Astrocyte of the spinal cord (primary cell): ENCODE measurements at places on chromosomes 7 and 10.

DNA sequence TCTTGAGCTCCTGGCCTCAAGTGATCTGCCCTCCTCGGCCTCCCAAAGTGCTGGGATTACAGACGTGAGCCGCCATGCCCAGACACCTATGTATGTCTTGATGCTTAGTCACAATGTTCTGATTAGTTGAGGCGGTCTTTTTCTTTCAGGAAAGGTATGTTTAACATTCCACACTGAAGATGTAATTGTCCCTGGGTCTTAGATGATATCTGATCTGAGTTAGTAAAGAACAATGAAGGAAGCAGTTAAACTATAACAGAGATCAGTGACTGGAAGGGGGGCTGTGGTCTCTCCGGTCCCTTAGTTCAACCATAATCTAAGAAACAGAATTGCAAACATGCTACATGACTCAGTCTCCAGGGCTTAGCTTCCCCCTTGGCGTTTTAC lies 31.5 kb upstream of the SH2D4B start:
- DNase-seq = peak; percentile 78

DNA sequence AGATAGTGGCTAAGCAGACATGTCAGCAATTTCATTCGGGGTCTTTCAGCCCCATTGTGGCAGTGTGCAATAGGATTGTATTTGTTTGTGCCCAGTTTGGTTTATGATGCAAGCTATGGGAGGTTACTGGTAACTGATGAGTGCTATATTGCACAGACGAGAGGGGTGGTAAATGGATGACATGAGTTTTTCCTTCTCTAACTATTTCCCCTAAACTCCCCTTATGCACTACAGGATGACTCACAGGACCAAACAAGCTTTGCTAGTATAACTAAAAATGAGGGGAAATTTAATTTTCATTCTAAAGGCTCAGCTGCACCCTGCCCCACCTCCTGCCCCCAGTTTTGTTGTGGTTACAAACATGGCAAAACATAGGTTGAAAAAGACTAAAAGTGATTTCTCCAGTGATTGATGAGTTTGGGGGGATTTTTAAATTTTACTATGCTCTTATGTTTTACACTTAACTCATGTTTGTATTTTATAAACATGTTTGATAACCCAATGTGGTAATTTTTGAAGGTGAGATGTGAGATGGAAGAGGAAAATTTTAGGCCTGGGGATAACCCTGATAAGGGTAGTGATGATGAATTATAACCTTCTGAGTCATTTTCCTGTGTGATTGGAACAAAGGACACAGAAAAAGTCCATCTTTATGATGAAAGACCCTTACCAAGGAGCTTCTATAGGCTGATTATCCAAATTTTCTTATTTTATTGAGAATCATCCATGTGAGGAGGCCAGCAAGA lies 60.8 kb upstream of the NAMPT start:
- DNase-seq = peak; percentile 59

DNA sequence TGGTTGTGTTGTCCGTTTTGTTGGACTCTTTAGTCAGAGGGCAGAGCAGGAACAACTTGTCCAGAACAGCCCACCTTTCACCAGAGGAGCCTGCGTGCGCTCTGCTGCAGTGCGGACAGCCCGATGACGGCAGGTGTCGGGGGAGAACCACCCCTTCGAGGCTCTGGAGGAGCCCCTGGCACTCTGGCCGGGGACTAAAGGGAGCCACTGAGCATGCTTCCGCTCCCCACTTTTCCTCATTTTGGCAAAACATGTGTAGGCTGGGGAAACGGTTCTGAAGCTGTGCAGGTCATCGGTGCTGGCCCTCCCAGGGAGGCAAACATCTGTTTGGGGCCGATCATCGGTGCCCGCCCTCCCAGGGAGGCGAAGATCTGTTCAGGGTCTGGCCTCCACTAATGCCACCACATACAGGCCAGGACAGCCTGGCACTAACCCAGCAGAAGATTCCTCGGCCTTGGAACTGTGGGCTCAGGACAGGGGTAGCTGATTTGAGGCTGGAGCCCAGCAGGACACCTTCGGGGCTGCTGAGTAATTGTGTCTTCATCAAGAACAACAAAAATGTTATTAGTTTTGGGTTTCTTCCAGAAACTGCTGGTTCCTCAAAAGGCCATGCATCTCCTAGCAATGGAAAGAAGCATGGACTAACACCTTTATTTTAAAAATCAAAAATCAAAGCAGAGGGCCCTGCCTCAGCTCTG lies 124.4 kb upstream of the TCERG1L start:
- no peak for DNase-seq

GRCh38 chr7:149621776-149622175 lies 124.2 kb upstream of the ZNF746 start:
- DNase-seq = no peak

DNA sequence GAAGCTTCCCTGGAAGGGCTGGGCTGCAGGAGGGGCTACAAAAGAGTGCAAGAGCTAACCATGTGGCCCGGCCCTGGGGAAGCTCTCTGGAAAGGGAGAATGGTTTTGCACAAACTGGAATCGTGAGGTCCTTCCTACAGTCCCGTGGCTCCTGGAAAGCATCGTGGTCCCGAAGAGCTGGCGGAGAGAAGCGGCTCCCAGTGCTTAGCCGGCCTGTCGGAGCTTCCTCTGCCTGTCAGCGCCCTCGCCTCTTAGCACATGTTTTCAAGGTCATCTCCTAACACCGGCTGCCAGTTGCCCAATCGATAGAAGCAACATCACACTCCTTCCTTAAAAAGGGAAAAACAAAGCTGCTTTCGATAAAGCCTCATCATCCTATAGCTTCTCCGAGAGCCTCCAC lies 42.1 kb upstream of the MGMT start:
- no peak for DNase-seq

DNA sequence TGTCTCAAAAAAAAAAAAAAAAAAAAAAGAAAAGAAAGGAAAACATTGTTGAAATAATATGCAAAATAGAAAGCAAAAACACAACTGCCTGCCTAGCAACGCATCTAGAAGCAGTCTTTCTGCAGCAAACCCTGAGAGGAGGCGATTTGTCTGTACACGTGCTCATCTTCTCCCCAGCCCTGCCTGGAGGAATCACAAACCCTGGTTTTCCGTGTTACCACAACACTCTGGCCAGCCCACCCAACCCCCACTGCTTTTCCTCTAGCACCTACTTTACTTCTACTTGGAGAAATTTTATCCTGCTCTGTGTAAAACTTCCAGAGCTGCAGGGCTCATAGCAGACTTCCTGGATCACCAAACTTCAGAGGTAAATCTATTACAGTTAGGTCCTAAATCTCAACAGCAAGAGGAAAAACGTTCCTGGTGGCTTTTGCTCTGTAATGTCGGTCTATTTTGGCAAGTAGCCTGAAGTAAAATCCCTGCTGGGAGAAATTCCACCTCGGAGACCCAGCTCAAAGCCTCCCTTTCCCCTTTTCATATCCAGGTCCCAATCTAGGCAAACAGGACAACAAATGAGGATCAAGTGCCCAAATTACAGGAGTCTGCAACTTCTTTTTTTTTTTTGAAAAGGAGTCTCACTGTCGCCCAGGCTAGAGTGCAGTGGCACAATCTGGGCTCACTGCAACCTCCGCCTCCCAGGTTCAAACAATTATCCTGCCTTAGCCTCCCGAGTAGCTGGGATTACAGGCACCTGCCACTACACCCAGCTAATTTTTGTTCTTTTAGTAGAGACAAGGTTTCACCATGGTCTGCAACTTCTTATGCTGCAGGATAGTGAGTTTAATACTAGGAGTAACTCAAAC lies 91.6 kb downstream of the DNMBP start:
- peak; percentile 79 for DNase-seq

DNA sequence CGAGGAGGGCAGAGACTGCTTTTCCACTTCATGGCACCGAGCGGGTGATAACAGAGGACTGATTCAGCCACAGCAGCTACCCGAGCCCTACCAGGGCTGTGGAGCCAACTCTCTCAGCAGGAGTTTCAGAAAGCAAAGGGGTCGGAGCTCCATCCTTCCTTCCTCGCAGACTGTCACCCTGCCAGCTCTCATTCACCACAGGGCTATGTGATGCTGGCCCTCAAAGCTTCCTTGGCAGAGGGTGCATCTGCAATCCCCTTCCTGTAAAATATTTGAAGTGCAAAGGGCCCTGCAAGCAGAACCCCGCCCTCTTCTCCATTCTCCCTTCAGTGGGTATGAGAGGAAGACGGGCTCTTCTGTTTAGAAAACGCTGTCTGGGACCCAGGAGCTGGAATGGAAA lies 105.3 kb upstream of the LYZL2 start:
- no peak for DNase-seq

- DNase-seq = peak; percentile 26
These were observed 233.4 kb upstream of the SLC26A5 start for GRCh38 chr7:103679151-103680132.
